ENCODE measurements at places on chromosomes 7 and 10.

- DNase-seq = no peak
Measured at GRCh38 chr7:125747966-125748365, 818.3 kb upstream of the POT1 start.

GRCh38 chr7:32177232-32177631, 107.0 kb upstream of the PDE1C start:
- DNase-seq = no peak

DNA sequence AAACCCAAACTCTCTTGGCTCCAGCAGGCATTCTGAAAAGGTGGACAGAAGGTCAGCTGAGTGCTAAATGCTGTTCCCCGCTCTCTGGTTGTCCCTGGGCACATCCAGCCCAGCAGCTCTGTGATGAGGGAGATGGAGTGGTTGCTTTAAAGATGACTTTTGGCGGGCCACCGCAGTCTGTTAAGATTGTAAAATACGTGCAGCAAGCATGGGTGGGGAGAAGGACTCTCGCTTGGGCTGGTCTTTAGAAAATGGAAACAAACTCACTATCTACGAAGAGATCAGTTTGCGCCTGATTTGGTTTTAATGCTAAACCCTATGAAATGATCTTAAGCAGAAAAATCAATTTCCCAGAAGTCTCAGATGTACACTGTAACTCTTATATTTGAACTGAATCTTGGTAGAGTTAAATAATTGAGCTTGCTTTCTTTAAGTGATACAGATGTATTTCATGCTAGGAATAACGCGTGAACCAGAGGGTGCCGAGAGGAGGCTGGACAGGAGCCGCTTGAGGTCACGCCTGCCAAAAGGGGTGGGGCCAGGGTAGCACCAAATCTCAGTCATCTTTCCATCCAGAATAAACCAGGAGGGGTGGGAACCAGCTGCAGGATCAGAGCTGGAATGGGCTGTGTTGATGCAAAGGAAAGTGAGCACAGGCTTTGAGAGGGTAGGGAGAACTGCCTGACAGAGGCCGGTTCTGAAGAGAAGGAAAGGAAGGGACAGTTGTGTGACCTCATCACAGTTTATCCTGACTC, 170.2 kb upstream of the MKI67 start:
- DNase-seq = no peak

- DNase-seq = no peak
Measured at GRCh38 chr7:139953229-139953628, 109.5 kb downstream of the PARP12 start.

DNA sequence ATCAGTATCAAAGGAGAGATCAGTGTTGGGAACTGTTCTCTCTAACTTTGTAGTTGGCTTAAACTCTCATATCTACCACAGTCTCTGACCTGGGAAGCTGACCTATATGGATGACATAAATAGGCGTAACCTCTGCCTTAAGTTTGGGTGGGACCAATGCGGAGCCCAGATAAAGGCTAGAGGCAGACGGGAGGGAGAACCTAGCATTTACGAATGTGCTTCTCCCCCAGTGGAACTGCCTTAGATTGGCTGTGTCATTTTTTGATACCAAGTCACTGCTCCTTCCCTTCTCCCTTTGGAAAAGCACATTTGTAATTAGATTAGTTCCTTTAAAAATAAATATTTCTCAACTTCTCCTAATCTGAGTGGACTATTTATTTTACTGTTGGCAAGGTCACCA, 23.7 kb upstream of the LRRN3 start:
- no peak for DNase-seq

GRCh38 chr10:77555591-77556212, 81.9 kb downstream of the KCNMA1 start:
- no peak for DNase-seq

DNA sequence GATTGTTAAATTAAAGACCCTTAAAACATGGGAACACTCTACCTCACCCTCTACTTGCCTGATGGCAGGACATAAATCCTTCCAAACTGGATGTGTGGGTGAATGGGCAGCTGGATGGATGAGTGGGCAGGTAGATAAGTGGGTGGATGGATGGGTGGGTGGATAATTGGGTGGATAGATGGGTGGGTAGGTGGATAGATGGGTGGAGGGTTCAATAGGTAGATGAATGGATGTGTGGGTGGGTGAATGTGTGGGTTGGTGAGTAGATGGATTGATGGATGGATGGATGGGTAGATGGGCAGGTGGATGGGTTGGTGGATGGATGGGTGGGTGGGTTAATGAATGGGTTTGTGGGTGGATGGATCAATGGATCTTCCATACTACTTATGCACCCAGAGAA, 18.9 kb upstream of the FFAR4 start:
- DNase-seq = no peak
